Kidney tubule cell (primary cell): ENCODE measurements at places on chromosomes 12 and 14.

GRCh38 chr14:72024043-72024407, 91.8 kb downstream of the RGS6 start:
- DNase-seq, result peak; percentile 89

GRCh38 chr14:55900749-55901148, 217.5 kb upstream of the PELI2 start:
- no peak for DNase-seq

GRCh38 chr12:18967814-18968213, 161.7 kb upstream of the PLEKHA5 start:
- no peak for DNase-seq

DNA sequence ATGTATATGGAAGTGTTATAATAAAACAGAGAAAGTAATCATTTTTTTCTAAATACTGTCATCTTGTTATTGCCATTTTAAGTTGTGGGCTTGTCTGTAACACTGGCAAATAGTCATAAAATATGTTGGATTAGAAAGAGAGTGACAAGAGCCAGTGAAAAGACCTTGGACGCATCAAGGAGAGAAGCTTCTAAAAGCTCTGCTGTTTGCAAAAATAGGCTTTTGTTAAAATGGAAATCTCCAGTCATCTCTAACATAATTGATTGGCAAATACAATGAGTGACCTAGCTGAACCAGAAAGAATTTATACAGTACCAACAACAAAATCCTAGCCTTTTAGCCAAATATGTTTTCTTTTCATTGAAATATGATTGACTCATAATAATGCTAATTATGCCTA, 245.8 kb upstream of the RMST start:
- no peak for DNase-seq

DNA sequence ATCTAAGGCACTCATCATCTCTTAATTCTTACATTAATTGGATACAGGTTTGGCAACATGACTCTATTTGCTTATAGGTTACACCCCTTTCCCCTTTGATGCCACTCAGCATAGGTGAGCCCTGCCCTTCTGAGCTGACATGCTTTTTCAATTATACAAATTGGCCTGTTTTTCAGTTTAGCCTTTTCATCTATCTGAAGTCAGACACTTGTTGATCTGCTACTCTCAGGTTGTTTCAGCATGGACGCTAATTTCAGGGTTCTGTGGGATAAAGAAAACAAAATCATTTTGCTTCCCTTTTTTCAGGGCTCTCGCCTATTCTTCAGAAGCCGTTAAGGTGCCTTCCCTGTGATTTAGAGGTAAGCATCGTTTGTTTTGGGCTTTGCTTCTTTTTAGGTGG, 55.3 kb downstream of the DACT1 start:
- no peak for DNase-seq

DNA sequence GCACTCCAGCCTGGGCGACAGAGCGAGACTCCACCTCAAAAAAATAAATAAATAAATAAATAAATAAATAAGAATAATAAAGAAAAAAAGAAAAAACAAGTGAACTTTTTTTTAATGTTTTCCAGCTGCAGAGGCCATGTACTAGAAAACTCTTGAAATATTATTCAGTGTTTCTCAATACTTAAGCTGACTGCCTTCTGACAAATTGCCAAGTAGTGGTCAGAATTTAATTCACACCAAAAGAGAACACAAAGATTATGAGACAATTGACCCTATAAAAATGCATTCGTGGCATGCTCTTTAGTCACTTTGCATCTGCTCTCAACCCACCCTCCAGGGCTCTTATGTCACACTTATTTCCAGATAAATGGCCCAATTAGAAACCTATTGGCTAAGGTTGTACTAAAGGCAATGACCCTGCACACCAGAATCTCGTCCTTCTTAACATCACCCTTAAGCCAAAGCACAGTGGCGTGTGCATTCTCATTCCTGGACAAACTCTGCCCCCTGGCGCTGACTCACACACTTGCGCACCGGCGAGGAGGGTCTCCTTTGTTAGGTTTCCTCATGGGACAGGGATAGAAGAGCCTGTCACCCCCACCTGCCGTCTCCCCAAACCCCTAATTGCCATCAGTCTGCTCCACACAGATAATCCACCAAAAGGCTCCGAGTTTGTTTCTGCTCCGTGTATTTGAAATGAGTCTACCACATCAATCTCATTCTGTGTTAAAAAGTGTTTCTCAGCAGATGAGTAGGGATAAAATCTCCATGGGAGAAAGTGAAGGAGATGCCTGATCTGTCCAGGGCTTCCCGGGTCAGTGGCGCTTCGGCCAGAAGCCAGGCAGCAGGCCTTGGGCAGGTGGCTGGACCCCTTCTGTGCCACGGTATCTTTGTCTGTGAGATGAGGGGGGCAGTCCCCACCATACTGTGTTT, 73.1 kb upstream of the CEP83 start:
- peak; percentile 63 for DNase-seq

DNA sequence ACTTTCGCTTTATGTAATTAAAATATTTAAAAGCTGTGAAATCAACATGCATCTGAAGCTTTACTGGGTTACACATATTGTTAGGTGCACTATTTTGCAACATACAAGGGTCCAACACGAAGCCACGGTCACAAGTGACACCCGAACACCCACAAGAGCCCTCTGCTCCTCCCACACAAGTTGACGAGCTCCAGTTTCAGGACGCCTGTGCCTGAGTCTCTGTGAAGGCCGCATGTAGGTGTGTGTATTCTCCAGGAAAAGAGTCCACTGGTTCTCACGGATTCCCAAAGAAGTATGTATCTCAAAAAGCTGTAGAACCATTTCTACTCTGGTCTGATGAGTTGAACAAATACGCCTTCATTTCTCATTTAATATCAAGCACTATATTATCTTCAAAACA, 12.0 kb downstream of the SLC15A4 start:
- no peak for DNase-seq

DNA sequence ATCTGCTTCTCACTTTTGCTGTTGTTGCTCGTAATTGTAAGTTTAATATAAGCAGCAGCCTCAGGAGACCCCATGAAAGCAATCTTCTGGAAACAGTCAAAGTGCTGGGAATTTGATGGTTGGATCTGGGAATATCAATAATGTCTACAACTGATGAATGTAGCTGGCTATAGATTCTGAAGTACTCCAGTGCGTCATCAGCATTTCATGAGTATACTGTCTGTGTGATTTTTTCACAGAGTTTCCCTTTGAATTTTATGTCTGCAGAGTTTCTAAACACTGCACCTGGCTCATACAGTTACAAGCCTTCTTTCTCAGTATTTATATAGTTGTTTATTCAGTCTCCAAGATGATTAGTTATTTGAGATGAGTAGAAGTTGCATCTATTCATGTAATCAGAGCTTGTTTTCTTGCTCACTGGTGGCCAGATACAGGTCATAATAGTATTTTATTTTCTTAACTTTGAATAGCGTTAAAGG, 222.3 kb downstream of the RAD51B start:
- DNase-seq, result no peak

GRCh38 chr12:121167232-121167820, 34.6 kb downstream of the P2RX7 start:
- DNase-seq, result no peak

DNA sequence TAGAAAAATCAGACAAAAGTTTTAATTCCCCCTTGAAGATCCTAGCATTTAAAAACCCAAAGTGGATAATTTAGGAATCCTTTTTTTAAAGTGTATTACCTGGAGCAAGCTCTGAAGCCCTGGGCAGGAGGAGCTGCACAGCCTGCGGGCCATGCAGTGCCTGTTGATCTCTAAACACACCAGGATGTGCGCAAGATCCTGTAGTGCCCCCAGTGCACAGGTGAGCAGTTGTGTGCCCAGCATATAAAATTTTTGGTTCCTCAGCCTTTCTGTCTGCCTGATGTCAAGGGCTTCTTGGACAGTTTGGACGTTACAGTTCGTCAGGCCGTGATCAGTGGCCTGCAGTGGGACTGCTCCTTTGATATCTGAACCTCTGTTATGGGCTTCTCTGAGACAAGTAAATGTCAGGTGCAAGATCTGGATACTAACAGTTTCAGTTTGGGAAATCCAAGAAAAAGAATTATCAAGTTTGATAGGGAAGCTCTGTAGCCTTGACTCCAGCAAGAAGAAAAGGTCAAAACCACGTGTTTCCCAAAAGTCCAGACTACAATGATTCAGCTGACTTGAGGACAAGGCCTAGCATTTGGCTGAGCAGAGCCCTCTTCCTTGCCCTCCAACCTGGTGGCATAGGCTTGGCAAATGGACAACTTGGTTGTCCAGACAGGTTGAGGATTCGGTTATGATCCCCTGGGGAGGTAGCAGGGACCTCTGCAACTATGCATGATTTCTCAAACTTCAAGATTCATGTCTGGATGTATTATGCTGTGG, 1.0 kb downstream of the ATXN7L3B start:
- peak; percentile 28 for DNase-seq

GRCh38 chr14:90168425-90169105, 87.8 kb upstream of the PSMC1 start:
- peak; percentile 61 for DNase-seq

GRCh38 chr12:56935157-56935556, 949 bp upstream of the SDR9C7 start:
- DNase-seq, result peak; percentile 20

- DNase-seq, result no peak
These were observed 126.2 kb downstream of the KSR2 start for GRCh38 chr12:117842630-117843029.

DNA sequence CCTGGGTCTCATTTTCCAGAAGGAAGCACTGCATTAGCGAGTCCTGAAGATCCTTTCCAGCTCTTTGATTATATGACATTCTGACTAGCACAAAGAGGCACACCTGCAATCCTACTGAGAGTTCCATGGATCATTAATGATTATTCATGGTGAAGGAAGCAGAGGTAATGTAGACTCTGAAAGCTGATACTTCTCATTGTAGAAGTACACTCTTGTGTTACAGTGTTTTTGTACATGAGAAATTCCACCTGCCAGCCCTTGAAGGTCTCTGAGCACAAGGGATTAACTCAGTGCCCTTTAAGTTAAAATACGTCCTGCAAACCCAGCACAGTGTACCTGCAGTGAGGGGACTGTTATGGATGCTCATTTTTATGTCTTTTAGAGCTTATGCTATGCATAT, 558.8 kb upstream of the FBXO33 start:
- peak; percentile 41 for DNase-seq

- no peak for DNase-seq
These were observed 13.6 kb upstream of the MDM1 start for GRCh38 chr12:68345763-68346162.

GRCh38 chr12:38157933-38158401, 158.6 kb upstream of the ALG10B start:
- DNase-seq, result no peak

- DNase-seq, result no peak
These were observed 12.2 kb downstream of the RIMBP2 start for GRCh38 chr12:130703733-130704375.

DNA sequence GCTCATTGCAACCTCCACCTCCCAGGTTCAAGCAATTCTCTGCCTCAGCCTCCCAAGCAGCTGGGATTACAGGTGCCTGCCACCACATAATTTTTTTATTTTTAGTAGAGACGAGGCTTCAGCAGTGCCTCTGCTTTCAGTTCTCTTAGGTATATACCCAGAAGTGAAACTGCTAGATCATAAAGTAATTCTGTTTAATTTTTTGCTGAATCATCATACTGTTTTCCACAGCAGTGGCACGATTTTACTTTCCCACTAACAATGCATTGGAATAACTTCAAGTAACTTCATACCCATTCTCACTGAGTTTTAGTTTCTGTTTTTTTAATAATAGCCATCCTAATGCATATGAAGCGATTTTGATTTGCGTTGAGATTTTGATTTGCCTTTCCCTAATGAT, 148.0 kb upstream of the G2E3 start:
- no peak for DNase-seq
